ENCODE measurements at places on chromosomes 4 and X. TPM values are rescaled to one million over a fixed set of nuclear protein-coding genes. Genes with fewer than 3 reads are reported as not detected.

GRCh38 chrX:37783305-37783704 lies 3.4 kb downstream of the CYBB start:
- DNase-seq = peak; percentile 10

The RBMXL3 gene
- total RNA-seq = not detected

The SPOCK3 gene
- 0.18 TPM for total RNA-seq

- no peak for DNase-seq
Measured at GRCh38 chr4:85128246-85129204, 162.0 kb upstream of the WDFY3 start.

The GYPE gene
- total RNA-seq = 1.6 TPM

DNA sequence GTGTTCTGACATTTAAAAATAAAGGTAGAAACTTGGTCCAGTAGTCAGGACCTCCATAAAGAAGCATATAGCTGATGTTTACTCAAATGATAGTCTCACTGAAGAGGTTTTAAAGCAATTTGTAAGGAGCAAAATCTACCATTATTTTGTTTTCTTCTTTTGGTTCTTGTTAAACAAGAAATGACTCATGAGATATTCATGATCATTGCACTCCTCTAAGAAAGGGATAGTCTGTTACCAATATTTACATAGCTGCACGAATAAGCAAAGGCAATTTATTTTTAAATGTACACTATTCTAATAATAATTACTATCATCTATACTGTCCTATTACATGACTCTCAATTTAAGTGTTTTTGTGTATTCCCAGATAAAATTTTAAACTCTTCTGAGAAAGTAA lies 397.9 kb downstream of the FAM47B start:
- no peak for DNase-seq

The ABLIM2 gene
- 12.3 TPM for total RNA-seq

GRCh38 chr4:95572304-95572991 lies 23.7 kb upstream of the UNC5C start:
- DNase-seq = peak; percentile 75

The HS6ST2 gene
- total RNA-seq = 1.9 TPM

DNA sequence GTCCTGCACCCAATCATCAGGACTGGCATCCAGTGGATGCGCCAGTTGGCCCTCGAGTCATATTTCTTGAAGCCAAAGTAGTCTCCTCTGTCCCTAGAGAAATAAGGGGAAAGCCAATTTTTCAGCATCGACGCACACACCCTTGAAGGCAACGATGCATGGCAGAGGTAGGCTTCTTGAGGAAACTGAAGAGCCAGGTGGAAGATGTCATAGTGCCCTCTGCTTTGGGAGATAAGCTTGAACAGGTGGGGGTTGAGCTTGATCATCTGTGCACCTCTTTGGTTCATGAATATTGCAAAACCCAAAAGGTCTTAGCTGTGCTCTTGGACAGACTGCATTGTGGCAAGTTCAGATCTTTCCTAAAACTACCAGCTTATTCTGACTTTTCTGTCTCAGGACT lies 34.6 kb upstream of the WDR1 start:
- DNase-seq = no peak

- no peak for DNase-seq
Measured at GRCh38 chr4:184647266-184648053, 1.8 kb downstream of the CASP3 start.

DNA sequence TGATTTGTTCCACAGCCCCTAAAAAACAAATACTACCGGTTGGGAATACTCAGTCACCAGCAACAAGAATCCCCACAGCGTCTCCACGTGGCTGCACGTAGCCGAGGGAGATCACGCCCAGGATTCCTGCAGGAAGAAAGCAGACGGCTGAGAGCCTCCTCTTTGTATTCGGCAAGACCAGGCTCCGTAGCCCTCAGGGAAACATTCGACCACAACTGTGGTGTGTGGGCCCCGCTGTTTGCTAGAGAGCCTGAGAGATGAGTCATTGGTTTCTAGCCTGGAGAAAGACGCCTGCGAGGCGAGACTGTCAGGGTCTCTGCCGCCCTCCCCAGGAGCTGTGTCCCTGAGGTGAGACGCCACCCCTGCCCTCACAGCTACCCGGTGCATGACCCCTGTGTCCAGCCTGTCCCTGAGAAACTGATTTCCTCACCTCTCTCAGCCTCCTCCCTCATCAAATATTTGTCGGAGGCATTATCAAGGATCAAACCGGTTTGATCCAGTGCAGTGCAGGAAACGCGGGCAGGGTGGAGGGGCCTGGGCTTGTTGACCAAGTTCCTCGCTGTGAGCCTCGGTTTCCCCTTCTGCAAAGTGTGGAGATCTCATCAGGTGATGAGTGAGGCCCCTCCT lies 4.7 kb upstream of the S100P start:
- DNase-seq = no peak

- no peak for DNase-seq
Measured at GRCh38 chr4:62548765-62549164, 1348.6 kb downstream of the ADGRL3 start.

- DNase-seq = no peak
Measured at GRCh38 chr4:39533541-39533940, 6.3 kb upstream of the UGDH start.

DNA sequence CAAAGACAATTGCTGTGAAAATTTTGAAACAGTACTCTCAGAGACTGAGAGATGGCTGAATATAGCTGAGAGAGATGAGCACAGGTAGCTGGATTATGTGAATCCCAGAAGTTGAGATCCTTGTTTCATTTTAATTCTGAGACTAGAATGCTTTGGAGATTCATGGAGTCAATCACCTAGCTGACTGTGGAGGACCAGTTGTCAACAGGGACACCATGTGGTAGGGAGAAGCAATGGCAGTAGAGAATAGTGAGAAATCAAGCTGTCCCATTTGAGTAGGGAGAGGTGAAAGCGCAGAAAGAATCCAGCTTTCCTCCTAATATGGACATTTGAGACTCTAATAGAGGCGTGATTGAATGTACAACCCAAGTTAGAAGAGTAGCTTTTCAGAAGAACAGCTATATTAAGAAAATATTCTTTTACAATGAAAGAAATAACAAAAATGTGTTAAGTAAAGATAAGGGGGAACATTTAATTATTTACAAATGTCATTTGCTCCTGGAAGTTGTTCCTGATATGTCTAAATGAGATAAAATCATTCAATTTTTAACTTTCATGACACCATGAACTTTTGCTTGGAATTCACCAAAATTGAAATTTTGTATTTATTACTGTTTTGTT lies 30.3 kb upstream of the GLRB start:
- peak; percentile 44 for DNase-seq

DNA sequence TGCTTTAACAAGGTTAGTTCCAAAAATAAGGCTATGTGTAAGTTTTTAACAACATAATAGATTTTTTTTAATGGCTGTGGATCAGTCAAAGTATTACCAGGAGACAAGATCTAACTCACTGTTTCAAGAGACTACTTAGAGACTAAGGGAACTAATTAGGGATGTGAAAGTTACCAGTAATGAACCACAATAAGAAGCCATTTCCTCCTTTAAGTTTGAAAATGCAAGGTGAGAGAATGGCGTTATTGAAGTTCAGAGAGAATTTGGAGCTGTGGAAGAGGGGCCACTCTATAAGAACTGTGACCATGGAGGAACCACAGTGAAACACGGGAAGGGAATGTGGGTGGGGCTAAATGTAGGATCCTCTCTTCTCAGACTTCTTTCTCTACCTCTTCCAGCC lies 624.2 kb downstream of the GLUD2 start:
- no peak for DNase-seq

DNA sequence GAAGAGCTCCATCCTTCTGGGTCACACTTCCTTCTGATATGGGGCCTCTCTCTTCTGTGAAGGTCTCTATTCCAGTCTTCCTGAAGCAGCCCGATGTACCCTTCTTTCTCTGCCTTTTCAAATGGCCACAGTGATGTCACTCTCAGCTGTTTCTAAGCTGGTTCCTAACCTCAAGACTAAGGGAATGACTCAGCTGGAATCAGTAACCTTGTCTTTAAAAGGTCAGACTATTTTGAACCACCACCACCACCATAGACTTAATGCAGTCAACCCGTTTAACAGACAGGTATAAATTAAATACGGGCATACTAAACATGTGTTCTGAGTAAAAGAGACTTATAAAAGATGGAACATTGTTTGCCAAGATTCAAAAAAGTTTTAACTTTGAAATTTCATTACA lies 121.0 kb downstream of the PPA2 start:
- DNase-seq = no peak
